B cell (primary cell): ENCODE measurements at places on chromosomes 16 and 17. TPM values are rescaled to one million over a fixed set of nuclear protein-coding genes. Genes with fewer than 3 reads are reported as not detected.

OR1F1 gene
- not detected in 2 replicates for total RNA-seq

CLEC3A gene
- not detected in 2 replicates for total RNA-seq

PPP1R1B gene
- total RNA-seq: not detected in 2 replicates

CACNG5 gene
- total RNA-seq: not detected in 2 replicates

TBX2 gene
- not detected in 2 replicates for total RNA-seq

HS3ST3B1 gene
- total RNA-seq: 8.4 and 9.0 TPM in 2 replicates

KRT33B gene
- not detected in 2 replicates for total RNA-seq

CFAP97D1 gene
- total RNA-seq: not detected in 2 replicates

CSH2 gene
- not detected in 2 replicates for total RNA-seq

CCP110 gene
- 23.2 and 23.6 TPM in 2 replicates for total RNA-seq

SMCR8 gene
- 47.3 and 48.0 TPM in 2 replicates for total RNA-seq

TBC1D3 gene
- 1.7 and 13.2 TPM in 2 replicates for total RNA-seq

MPG gene
- total RNA-seq: 58.3 and 66.4 TPM in 2 replicates
